Activated naive CD8-positive, alpha-beta T cell treated with anti-CD3 and anti-CD28 coated beads, Interleukin-2, amount 50 U/mL, for 24 hours (primary cell): ENCODE measurements at places on chromosomes 4 and X.

GRCh38 chr4:56466910-56467283 lies 520 bp upstream of the SRP72 start:
- H3K4me1 ChIP-seq: peaks cover 57% of the 10 kb centered on the region
- H3K36me3 ChIP-seq: peaks cover 59% of the 10 kb centered on the region
- peak overlapping the region; percentile 100 for H3K27ac ChIP-seq
- H3K27me3 ChIP-seq: no peaks in the 10 kb centered on the region

GRCh38 chr4:19776929-19777328 lies 474.8 kb upstream of the SLIT2 start:
- no peak overlapping the region for H3K4me3 ChIP-seq
- H3K36me3 ChIP-seq: no peaks in the 10 kb centered on the region
- no peak for DNase-seq
- H3K27ac ChIP-seq: no peak overlapping the region

GRCh38 chr4:60452266-60452665 lies 747.9 kb upstream of the ADGRL3 start:
- no peak overlapping the region for H3K4me3 ChIP-seq
- DNase-seq: no peak
- no peaks in the 10 kb centered on the region for H3K4me1 ChIP-seq
- H3K36me3 ChIP-seq: no peaks in the 10 kb centered on the region
- no peaks in the 10 kb centered on the region for H3K27me3 ChIP-seq

- H3K4me3 ChIP-seq: no peak overlapping the region
- H3K27ac ChIP-seq: no peak overlapping the region
- no peaks in the 10 kb centered on the region for H3K4me1 ChIP-seq
- DNase-seq: no peak
- no peaks in the 10 kb centered on the region for H3K36me3 ChIP-seq
Observed at GRCh38 chrX:31397119-31397518, 325.3 kb upstream of the FTHL17 start.

DNA sequence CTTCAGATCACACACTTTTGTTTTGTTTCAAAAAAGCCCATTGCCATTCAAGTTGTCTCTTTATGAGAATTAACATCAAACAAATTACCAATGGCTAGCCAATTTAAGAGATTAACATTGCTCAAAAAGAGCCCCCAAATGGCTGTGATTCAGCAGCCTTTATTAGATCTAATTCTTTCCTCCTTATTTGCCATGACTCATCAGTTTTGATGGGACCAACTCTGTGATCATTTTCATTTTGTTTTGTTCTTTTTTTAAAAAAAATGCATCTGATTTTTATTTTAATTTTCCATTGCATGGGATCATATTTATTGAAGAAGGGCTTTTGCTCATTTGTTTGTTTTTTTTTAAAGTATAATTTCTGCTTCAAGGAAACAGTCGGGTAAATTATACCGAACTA lies 161.6 kb upstream of the FRMPD4 start:
- no peaks in the 10 kb centered on the region for H3K36me3 ChIP-seq
- no peaks in the 10 kb centered on the region for H3K4me1 ChIP-seq
- DNase-seq: no peak
- no peaks in the 10 kb centered on the region for H3K27me3 ChIP-seq
- H3K4me3 ChIP-seq: no peak overlapping the region

DNA sequence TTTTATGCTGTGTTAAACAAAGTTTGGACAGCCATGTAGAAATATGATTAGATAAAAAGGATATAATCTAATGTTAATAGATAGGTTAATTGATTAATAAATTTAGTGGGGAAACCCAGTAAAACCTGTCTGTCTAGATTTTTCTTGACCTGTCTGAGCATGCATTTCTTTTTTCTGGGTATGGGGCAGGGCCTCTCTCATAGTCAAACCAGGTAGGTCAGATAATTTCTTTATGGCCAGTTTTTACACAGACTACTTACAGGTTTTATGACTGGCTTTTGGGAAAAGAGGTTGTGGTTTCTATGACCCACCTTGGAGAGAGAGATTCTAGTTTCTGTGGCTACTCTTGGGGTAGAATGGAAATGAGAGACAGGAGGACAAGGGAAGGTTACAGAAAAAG lies 135.6 kb upstream of the EPHA5 start:
- no peaks in the 10 kb centered on the region for H3K36me3 ChIP-seq
- DNase-seq: no peak
- H3K4me3 ChIP-seq: no peak overlapping the region
- no peaks in the 10 kb centered on the region for H3K27me3 ChIP-seq
- no peak overlapping the region for H3K27ac ChIP-seq

DNA sequence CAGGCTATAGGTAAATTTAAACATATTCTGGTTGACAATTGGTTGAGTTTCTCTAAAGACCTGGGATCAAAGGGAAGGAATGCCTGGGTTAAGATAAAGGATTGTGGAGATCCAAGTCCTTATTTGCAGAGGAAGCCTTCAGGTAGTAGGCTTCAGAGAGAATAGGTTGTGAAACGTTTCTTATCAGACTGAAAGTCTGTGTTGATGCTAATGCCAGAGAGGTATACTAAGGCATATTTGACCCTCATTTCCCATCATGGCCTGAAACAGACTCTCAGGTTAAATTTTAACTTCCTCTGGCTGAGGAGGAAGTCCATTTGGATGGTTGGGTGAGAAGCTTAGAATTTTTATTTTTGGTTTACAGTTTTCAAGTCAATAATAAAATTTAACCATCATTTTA lies 48.1 kb downstream of the UGT2A2 start:
- H3K4me3 ChIP-seq: no peak overlapping the region
- H3K4me1 ChIP-seq: no peaks in the 10 kb centered on the region
- no peak for DNase-seq
- H3K27ac ChIP-seq: no peak overlapping the region

GRCh38 chr4:100060765-100061416 lies 110.8 kb upstream of the H2AZ1 start:
- no peak overlapping the region for H3K27ac ChIP-seq
- H3K27me3 ChIP-seq: peaks cover 2% of the 10 kb centered on the region
- H3K4me3 ChIP-seq: no peak overlapping the region

GRCh38 chr4:17492058-17492741 lies 19.7 kb downstream of the QDPR start:
- no peak for DNase-seq
- H3K36me3 ChIP-seq: peaks cover 37% of the 10 kb centered on the region
- no peak overlapping the region for H3K27ac ChIP-seq
- H3K4me1 ChIP-seq: peaks cover 11% of the 10 kb centered on the region

DNA sequence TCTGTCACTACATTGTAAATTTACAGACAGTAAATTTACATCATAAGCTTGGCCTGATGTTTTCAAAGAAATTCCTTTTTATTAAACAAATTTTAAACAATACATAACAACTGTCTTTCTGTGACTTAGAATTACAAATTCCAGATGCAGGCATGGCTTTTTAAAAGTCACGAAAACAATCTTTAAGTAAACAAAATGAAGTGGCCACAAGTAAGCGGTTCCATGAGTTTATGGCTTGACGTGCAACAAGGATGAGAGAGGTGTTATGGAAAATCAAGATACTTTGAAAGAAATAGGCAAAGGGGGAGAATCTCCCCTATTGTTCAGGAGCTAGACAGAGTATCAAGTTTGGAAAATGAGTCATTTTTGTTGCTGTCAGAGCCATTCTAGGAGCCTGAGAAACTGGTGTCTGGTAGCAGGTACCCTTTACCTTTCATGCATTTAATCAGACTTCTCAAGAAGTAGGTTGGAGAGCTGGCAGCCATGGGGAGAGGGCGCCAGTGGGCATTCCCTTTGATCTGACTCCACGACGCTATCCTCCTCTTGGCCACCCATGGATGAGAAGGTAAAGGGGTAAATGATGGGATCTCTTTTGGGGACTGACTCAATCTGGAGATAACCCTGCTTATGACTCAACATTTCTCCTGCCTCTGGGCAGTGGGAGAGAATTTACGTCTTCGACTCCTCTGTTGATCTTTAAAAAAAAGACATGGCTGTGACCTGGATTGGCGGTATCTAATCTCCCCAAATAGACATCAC lies 217.2 kb downstream of the SPRY1 start:
- no peaks in the 10 kb centered on the region for H3K36me3 ChIP-seq
- peaks cover 13% of the 10 kb centered on the region for H3K4me1 ChIP-seq
- no peak overlapping the region for H3K27ac ChIP-seq
- H3K27me3 ChIP-seq: no peaks in the 10 kb centered on the region
